Activated T-helper 1 cell treated with anti-CD3 and anti-CD28 coated beads, Interleukin-2, amount 50 U/mL, for 16 hours (primary cell): ENCODE measurements at places on chromosomes 5 and 9.

DNA sequence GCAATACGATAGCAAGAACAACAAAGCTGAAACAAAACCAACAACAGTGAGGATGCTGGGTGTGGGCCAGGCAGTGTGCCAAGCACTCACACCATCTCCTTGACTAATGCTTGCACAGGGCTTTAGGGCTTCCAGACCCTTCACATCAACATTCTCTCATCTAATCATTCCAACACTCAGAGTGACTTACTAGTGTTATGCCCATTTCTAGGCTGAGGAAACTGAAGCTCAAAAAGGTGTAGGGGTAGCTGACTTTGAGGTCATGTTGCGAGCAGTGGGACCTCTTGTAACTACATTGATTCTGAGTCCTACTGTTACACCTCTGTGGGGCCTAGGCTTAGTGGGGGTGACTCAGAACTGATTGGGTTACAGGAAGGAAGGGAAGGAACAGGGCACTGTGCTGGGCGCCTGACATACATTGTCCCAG lies 9.7 kb downstream of the ANGPTL2 start:
- DNase-seq = no peak

DNA sequence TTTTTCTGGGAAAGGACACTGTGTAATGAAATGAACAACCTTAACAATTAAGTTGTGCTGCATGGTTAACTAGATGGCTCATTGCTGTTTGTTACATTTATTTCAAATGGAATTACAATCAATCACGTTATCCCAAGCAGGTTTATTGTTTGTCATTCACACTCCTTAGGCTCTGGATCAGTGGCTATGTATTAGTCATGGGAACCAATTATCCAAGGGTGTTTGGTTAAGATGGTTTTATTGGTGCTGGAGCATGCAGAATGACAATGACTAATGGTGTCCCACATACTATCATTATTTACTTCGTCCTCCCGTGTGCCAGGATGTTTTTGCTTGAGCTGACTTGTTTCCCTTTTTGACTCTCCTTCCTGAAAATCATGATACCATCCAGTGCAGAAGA lies 10.6 kb upstream of the TRPC7 start:
- no peak for DNase-seq

GRCh38 chr5:141903261-141903660 lies 20.4 kb upstream of the DELE1 start:
- no peak for DNase-seq

GRCh38 chr9:131319486-131319885 lies 30.0 kb downstream of the PLPP7 start:
- DNase-seq = no peak

- DNase-seq = no peak
These were observed 778.3 kb downstream of the PRELID2 start for GRCh38 chr5:145056800-145057199.

DNA sequence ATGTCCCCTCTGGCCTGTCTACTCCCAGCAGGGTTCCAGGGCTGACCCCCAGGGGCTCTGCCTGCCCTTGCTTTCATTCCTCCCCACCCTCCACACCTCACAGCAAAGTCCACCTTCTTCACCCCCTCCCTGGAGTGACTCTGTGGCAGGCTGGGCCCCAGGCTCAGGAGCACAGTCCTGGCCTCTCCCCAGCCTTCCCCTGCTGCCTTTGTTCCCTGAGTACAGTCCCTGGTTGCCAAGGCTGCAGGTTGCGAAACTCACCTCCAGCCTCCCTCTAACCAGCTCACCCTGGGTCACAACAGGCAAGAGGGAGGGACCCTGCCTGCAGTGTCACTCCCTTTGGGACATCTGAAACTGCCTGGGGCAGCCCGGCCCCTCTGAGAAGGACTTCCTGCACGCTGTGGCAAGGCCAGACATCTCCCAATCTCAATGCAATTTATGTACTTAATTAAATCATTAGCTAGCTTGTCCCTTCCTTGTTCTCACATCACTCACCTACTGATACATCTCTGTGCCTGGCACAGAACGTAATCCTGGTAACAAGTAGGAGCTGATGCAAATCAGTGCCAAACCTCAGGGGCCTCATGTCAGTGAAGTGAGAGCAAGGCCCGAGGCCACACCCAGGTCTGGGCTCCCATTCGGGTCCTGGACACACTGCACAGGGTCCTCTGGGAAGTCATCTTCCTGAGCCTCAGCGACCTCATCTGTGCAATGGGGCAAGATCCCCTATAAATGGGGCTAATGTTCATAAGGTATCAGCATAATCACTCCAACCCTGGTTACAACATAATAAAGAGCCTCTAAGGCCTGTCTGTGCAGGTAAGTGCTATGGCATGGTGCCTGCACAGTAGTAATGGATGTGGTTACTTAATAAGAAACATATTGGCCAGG lies 27.3 kb upstream of the TRIM14 start:
- no peak for DNase-seq
